ENCODE measurements at places on chromosomes 6 and 20.

DNA sequence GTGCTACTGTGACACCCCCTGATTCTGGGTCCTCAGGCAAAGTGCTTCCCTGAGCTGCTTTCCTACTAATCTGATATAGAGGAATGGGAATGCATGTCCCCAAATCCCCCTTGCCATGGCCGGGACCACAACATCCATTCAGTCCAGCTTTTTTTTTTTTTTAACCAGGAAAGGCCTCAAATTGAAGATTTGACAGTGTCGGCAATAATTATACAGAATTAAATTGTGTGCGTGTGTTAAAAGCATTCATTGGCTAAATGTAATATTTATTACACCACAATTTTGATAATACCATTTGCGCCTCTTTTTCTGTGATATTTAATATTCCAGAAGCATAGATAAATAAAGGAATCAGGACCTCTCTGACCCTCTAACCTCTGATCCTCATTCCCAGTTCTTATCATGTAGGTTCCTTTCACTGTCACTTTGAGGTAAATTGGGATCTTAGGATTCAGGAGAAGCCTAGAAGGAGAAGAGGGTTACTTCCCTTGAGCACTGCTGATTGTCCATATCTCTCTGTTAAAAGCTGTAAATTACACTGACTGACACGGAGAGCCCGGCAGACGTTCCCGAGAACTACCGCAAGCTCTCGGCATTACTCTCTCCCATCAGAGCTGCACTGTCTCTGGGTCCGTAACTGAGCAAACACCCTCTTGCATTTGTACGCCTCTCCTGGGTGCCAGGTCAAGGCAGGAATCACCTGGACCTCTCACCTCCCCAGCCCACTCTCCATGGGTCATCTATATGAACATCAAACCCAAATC is 29.4 kb upstream of the MAFB start:
- no peak for DNase-seq

- no peak for DNase-seq
Observed at GRCh38 chr6:154602296-154602695, 91.8 kb upstream of the CNKSR3 start.

GRCh38 chr6:134954272-134955000 is 4.5 kb upstream of the ALDH8A1 start:
- no peak for DNase-seq

- DNase-seq, result no peak
Observed at GRCh38 chr6:156917213-156917612, 140.0 kb downstream of the ARID1B start.
